Astrocyte (in vitro differentiated cells and primary cell): ENCODE measurements at places on chromosomes 1 and 21.
A peak's percentile ranks its signal among the peaks of the same experiment; 100 is the strongest.

GRCh38 chr1:233269656-233270055 is 25.9 kb downstream of the PCNX2 start:
- peak; percentile 53 for DNase-seq

DNA sequence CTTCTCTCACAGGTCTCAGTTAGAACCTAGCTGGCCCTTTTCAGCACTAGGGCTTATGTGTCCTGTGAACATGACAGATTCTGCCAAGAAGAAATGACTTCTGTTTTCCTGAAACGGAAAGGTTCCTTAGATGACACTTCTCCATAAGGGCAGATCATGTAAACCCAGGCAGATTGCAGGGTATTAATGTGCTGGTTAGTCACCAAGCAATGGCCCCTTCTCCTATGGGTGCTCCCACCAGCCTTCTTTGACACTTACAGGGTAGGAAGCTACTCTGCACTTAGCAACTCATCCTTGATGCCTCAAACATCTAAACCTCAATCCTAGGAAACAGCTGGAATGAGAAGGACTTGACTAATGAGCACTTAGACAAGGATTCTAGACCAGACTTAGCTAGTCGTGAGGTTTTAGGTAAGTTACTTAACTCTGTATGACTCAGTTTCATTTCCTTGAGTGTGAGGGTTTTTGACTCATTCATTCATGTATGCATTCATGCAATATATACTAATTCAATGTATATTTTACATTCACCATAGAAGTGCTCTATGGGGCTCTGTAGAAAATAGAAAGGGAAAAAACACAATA is 74.1 kb upstream of the PLXNA2 start:
- no peak for DNase-seq

- no peak for DNase-seq
Measured at GRCh38 chr1:167130829-167131510, 37.1 kb downstream of the STYXL2 start.

DNA sequence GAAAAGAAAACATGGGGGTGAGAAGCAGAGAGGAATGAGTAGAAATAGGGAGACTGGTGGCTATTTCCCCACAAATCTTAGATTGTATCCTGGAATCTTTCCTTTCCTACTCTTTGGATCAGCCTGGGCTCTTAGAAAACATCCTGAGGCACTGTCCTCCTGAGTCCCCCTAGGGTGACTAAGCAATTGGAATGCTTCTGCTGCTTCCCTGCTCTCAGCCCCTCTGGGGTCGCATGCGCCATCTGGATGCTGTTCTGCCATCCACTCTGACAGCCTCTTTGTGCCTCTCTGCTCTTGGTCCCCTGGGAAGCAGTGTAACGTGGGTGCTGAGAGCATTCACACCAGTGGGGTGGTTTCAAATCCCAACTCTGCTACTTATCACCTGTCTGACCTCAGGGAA is 443.0 kb downstream of the SIPA1L2 start:
- DNase-seq, result no peak

- no peak for DNase-seq
Measured at GRCh38 chr1:170377896-170378634, 153.9 kb upstream of the GORAB start.

- DNase-seq, result no peak
Measured at GRCh38 chr1:218247339-218247738, 37.8 kb upstream of the RRP15 start.

- DNase-seq, result no peak
Measured at GRCh38 chr1:112855152-112855828, 100.7 kb downstream of the SLC16A1 start.

DNA sequence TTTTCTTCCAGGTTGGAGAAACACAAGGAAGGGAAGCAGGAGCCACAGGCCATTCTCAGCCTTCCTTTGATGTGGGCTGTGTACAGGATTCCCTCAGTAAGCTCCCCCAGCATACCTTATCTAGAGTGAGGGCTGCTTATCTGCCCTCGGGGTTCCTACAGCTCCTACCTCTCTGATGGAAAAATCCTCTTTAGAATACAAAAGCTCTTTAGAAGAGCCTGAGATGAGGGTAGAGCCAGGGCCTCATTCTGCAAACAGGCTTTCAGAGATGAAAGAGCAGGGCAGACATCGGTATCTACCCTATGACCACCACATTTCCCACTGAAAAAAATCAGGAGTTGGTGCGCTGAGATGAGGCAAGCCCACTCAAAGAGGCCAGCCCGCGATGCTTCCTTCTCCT is 85.1 kb downstream of the PLPP3 start:
- DNase-seq, result no peak

- peak; percentile 85 for DNase-seq
Measured at GRCh38 chr1:108200687-108201051, 526 bp upstream of the SLC25A24 start.

DNA sequence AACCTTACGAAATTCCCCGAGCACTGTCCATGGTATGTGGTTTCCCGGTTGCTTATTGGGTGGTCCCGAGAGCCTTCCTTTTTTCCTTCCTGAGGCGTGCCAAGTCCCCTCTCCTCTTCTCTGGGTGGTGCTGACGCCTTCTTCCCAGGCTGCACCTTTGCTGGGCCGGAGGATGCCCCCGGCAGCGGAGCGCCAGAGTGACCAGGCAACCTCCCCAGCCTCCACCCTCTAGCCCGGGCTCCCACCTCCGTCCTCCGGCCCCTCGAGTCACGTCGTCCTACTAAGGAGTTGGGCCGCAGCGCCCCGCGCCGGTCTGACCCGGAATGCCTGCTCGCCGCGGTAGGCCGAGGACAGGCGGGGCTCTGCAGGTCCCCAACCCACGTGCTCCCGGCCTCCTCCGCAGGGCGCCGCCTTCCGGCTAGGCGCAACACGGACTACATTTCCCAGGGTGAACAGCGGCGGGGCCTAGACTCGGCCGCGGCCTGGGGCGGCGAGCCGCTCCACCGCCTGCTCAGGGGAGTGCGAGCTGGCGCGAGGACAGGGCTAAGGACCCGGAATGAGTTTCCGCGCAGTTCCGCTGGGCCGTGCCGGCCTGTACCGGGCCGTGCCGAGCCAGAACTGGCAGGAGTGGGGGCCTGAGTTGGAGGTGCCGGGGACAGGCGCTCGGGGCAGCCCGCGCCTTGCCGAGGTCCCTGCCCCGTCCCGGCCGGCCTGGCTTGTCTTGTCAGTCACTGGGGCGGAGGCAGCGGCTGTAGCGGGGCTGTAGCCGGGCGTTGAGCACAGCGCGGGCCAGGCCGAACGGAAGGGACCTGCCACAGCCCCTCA is at the start of gene IPO13:
Gene IPO13, plus strand, starts transcription at position 715 of the 825 bp plus-strand sequence. CDS start 651 bp downstream, outside the sequence.
- peak; percentile 87 for DNase-seq

- no peak for DNase-seq
Measured at GRCh38 chr21:35237287-35237686, 188.2 kb upstream of the RUNX1 start.

DNA sequence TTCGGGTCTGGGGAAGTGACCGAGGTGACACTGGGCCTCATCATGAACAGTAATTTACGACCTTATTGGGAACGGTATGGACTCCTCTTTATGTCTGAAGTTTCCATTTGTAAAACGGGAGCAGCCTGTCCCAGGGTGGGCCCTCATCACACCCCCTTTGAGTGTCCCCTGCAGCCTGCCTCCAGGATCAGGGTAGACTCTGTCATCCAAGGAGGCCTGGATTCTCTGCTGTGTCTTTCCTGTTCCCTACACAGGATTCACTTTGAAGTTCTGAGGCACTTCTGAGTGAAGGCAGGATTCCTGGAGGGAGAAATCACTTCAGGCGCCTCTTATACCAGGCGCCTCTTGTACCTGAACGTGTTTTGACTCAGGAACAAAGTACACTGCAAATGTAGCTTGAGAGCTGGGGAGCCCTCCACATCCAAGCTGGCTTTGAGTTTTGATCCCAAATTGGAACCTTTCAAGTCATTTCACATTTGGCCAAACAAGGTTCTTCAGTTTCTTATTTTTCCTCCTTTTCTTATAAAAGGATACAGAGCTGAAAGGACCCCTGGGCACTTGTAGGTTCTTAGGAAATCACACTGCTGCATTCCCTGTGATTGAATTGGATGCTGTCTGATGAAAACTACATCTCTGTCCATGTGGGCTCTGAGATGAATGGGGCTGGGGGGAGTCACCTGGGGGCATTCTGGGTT is 106.0 kb downstream of the SUSD4 start:
- DNase-seq, result no peak

GRCh38 chr1:92791487-92792066 is 6.7 kb upstream of the EVI5 start:
- no peak for DNase-seq

GRCh38 chr1:202575918-202576653 is 134.2 kb downstream of the SYT2 start:
- DNase-seq, result peak; percentile 39

DNA sequence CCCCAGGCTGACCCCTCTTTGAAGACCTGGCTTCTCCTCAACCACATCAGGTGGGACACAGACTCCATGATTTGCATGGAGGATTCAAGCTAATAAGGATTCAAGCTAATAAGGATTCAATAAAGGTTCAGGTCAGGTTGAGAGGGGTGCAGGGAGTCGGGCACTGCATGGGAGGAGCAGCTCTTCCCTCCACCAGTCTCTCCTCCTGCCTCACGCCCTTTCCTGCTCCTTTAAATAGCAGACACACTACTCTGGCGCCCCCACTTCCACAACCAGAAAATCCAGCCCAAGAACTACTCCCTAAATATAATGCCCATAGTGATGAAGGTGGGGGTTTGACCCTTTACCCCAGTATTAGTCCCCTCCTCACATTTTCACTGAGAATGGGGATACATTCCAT is 7.1 kb downstream of the MEX3A start:
- DNase-seq, result no peak

DNA sequence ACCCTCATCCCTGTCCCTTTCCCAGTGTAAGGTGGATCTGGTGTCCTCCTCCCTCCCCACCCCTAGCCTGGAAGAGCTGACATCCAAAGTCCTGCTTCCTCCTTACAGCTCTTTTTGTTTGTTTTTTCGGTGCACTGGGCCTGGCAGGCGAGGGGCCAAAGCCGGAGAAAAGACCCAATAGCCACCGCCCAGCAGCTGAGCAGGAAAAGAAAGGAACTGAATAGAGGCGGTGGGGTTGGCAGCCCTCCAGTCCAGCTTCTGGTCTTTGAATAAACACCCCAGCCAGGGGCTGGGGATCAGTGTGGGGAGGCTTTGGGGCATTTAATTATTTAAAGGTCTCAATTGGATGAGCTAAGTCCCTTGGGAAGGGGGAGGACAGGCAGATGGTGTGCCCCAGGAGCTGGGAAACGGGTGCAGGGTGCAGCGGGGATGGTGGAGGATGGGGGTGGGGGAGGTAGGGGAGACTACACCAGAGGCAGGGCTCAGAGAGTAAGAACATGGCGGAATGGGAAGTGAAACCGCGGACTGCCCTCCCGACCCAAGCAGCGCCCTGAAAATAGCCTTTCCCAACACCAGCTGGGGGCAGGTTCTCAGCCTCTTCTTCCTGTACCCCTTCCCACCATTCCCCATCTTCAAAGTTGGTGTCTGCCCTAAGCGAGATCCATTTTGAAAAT is 20.2 kb downstream of the BTG2 start:
- no peak for DNase-seq
